ENCODE measurements at places on chromosomes 13 and 19.

GRCh38 chr19:7869453-7869909 lies 4.7 kb downstream of the PRR36 start:
- DNase-seq = peak; percentile 53

- DNase-seq = no peak
Observed at GRCh38 chr19:3603121-3603811, 3.4 kb downstream of the TBXA2R start.

GRCh38 chr13:51007216-51007615 lies 97.6 kb downstream of the RNASEH2B start:
- DNase-seq = no peak

DNA sequence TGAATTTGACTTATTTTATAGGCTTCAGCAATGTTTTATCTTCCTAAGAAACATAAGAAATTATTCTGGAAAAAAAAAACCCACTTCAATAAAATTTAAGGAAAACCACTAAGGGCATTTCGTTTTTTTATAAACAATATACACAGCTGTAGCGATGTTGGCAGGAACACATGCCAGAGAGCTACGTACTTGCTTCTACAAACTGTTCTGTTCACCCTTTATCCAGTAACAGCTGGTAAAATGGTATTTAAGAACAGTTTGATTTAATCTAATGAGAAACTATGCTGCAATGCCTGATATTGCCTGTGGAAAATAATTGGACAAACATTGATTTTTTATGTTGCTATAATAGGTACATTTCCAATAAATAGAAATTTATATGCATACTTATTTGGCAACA lies 137.2 kb upstream of the DACH1 start:
- DNase-seq = no peak
